ENCODE measurements at places on chromosomes 5 and 9. TPM values are rescaled to one million over a fixed set of nuclear protein-coding genes. Genes with fewer than 3 reads are reported as not detected.

- no peak for DNase-seq
Observed at GRCh38 chr9:76585487-76586389, 126.8 kb downstream of the GCNT1 start.

GRCh38 chr5:30100929-30101328 is 1092.6 kb upstream of the CDH6 start:
- DNase-seq = no peak

DNA sequence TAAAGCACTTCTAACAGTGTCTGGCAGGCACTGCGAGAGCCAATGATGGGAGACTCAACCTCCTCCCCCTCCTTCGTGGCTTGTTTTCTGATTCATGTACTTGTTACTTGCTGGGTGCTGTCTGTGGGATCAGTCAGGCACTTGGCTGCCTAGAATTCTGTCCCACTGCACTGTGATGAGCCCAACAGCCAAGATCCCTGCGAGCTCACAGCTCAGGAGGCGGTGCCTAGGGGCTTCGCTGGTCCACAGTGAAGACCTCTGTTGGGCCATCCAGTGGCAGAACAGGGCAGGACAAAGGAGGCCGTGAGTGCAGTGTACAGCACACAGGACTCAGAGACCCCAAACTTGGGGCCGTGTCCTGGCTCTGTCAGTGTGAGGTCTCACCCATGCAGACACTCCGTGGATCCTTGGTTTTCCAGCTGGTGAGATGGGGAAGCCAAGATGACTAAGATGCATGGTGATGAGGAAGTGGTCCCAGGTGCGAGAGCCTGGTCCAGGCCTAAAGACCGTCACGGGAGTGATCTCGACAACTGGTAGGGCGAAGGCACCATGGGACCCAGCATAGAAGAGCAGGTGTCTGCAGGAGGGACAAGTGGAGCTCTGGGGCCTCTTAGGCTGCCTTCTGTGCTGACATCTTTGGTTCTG is 19.5 kb downstream of the MYMK start:
- no peak for DNase-seq

- DNase-seq = no peak
Observed at GRCh38 chr5:61919920-61920319, 386.1 kb upstream of the KIF2A start.

DNA sequence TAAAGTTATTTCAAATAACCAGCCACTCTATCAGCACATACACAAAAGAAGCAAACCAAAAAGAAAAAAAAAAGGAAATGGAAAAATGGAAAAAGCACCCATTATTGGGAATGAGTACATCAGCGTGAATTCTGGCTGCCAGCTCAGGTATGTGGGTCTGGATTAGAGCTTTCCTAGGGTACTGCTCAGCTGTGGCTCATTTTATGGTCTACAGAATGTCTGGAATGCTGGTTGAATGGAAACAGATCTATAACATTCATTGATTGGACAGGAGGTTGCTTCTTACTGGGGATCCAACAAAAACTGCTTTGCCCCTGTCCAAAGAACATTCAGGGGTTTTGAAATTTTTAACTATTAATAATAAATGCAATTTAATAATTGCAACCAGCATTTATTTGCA is 3.9 kb upstream of the CAST start:
- DNase-seq = no peak

Gene CD14
- polyA plus RNA-seq = 18.3 TPM

Gene CNOT8
- 33.1 TPM for polyA plus RNA-seq

All from forelimb muscle (tissue), 1 donor.